ENCODE measurements at places on chromosomes 6 and 20.

DNA sequence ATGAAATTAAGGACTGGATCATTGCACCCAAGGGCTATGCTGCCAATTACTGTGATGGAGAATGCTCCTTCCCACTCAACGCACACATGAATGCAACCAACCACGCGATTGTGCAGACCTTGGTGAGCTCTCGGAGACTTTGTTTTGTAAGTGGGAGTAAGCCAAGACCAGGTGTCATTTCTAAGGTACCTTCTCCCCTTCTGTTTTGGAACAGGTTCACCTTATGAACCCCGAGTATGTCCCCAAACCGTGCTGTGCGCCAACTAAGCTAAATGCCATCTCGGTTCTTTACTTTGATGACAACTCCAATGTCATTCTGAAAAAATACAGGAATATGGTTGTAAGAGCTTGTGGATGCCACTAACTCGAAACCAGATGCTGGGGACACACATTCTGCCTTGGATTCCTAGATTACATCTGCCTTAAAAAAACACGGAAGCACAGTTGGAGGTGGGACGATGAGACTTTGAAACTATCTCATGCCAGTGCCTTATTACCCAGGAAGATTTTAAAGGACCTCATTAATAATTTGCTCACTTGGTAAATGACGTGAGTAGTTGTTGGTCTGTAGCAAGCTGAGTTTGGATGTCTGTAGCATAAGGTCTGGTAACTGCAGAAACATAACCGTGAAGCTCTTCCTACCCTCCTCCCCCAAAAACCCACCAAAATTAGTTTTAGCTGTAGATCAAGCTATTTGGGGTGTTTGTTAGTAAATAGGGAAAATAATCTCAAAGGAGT lies 30.4 kb downstream of the TXNDC5 start:
- no peak for DNase-seq

- no peak for DNase-seq
Observed at GRCh38 chr6:65948062-65948461, 241.0 kb upstream of the EYS start.

GRCh38 chr20:62994869-62995281 lies 11.9 kb downstream of the BHLHE23 start:
- no peak for DNase-seq

GRCh38 chr6:144315226-144315980 lies 30.3 kb downstream of the UTRN start:
- DNase-seq: no peak

GRCh38 chr6:132643547-132643946 lies 15.4 kb downstream of the TAAR1 start:
- no peak for DNase-seq

GRCh38 chr6:146578054-146578453 lies 20.7 kb upstream of the ADGB start:
- no peak for DNase-seq

DNA sequence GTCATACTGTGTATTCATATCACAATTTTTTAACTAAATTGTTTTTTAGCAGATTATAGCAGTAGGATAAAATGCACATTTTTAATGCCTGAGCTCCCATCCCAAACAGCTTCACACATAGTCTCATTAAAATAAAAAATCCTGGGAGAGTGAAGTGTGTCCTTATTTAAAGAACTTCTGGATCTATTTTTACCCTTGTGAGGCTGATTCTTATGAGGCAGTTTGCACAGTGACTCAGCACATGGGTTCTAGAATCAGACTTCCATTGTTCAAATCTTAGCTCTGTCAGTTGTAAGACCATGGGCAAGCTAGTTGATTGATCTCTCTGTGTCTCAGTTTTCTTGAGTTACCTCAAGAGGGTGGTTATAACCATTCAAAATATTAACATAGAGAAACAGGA lies 72.3 kb downstream of the MACROD2 start:
- DNase-seq: no peak

DNA sequence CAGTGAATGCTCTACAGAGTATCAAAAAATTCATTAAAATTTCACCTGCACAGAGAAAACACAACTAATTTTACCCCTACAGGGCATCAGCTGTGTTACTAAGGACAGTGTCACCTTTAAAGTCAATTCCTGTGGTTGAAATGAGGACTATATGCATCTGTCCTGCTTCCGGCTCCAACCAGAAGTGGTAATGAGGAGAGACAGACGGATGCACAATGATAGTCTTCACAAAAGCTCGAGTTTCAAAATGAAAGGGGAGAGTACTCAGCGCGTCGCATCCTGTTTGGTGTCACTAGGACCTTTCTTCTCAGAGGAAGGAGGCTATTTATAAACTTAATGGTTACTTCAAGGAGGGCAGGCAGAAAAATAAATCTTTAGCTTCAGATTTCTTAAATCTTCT lies 86.5 kb downstream of the LYRM4 start:
- DNase-seq: peak; percentile 4

DNA sequence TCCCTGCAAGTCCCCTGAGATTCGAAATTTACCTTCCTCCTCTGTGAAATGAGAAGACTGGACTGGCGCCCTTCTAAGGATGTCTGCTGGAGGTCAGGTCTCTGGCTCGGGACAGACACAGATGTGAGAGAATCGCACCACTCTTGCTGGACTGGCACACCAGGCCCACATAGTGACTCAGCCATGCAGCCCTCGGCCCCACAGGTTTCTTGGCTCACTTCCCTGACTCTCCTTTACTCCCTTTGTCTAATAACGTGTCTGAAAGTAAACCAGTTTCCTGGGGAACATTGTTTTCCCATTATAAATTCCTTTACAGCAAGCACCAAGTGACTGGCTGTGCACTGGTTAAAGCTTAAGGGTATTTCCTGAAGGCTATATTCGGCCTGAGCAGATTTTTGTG lies 106.7 kb upstream of the PLEKHG1 start:
- DNase-seq: no peak

DNA sequence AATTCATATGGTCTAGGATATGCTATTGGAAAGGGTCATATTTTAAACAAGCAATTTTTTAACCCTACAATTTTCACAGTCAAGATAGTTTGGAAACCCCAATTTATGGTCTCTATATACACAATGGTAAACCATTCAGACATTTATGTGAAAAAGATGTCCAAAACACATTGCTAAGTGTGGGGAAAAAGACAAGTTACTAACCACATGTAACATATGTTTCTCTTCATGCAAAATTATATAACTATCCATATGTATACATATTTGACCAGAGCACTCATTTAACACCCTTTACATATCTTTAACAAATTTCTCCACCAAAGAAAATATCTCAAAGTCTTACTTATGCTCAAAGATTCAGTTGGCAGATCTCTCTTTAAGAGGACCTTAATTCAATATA lies 110.6 kb downstream of the RNGTT start:
- DNase-seq: no peak

DNA sequence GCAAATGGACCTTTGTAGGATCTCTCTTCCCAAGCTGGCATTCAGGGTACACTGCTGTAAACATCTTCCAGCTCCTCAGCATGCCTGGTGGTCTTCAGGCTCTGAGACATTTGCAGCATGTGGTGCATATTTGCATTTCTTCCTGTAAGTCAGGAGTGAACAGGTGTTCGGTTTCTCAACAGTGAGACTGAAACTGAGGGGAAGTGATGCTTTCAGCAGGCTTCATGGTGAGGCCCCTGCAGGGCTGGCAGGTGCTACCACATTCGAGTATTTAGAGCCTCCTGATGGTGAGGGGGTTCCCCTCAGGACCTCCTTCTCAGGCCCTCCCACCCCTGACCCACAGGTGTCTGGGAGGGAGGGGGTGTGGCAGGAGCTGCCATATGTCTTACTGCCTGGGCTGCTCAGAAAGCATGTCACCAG lies 15.1 kb downstream of the MYBL2 start:
- DNase-seq: no peak

DNA sequence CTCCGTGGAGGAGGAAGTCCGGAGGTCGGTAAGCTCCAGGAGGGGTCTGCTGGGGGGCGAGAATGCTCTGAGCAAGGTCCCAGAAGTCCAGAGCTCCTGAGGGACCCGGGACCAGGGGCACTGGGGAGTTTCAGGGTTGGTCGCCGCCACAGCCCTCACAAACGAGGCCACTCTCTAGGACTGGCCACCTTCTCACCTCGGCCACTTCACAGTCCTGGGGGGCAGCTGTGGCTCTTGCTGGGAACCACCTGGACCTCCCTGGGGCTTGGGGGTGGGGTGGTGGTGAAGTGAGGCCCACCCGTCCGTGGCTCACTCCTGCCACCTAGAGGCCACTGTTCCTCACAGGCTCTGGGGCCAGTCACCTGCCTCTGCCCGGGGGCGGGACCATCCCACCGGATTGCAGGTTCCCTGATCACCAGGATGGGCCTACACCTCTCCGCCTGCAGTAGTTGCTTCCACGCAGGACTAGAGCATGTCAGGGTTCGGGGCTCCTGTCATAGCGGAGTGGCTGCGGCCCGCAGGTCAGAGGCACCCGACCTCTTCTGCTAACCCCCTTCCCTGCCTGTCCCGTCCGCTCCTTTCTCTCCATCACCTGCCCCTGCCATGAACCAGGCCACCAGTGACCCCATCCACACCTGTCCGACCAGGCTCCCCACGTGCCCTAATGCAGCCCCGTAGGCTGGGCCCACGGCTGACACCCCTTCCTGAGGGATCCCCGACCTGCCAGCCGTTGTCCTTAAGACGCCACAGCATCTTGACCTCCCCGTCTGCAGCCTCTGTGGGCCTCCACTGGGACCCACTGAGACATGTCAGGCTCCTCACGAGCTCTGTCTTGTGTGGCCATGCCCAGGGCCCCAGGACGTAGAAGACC lies 5.1 kb upstream of the TCEA2 start:
- DNase-seq: peak; percentile 85

- DNase-seq: no peak
Observed at GRCh38 chr6:16160794-16161193, 31.9 kb downstream of the MYLIP start.

DNA sequence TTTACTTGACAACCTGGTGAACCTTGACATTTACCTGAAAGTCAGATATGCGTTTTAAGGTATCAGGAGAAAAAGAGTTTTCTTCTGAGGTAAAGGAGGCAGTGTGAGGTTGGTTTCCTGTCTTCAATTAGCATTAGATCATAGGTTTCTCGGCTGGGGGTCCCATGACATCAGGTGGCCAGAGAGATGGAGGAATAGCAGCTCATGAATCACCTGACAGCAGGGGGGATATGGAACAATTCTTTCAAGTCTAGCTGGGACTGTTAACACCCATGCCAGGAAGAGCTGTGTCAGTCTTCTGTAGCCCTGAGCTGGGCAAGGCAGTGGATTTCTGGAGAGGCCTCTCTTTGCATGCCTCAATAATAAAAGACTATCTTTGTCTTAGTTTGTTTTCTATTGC lies 108.0 kb upstream of the TMEM170B start:
- DNase-seq: no peak

DNA sequence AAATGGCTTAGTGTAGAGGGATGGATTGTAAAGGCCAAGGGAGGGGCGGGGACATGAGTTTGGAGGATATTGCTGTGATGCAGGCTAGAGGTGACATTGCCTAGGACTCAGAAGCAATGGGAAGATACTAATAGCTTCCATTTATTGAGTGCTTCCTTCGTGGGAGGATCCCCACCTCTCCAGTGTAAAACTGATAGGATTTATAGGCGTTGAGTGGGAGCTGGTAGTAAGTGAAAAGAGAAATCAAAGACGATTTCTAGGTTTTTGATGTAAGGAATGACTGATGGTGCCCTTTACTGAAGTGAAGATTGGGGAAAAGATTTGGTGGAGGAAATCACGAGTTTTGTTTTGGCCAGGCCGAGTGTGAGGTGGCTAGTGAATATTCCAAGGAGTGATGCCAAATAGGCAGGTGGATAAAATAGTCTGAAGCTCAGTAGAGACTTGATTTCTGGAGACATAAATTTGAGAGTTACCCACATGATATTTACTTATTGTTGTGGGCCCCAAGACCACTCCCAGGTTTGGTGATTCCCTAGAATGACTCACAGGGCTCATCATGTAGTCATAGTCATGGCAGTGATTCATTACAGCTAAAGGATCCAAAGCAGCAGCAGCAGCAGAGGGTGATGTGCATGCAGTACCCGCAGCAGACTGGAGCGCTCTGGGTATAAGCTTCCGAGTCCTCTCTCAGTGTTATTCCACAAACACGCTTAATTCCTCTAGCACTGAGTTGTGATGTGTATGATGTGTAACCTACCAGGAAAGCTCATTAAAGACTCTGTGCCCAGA lies 10.2 kb downstream of the RPRD1B start:
- peak; percentile 12 for DNase-seq

Data from stimulated activated CD4-positive, alpha-beta T cell treated with anti-CD3 and anti-CD28 coated beads, Interleukin-12 subunit alpha, Interleukin-12 subunit beta, amount 100 ng/mL, for 4 hours (primary cell).